Activated naive CD8-positive, alpha-beta T cell treated with anti-CD3 and anti-CD28 coated beads for 36 hours (primary cell): ENCODE measurements at places on chromosomes 2 and 18. TPM values are rescaled to one million over a fixed set of nuclear protein-coding genes. Genes with fewer than 3 reads are reported as not detected.

- DNase-seq = no peak
These were observed 105.0 kb downstream of the SH3BP4 start for GRCh38 chr2:235056768-235057167.

GRCh38 chr18:61732854-61733253, 160.0 kb downstream of the RNF152 start:
- DNase-seq = no peak

DNA sequence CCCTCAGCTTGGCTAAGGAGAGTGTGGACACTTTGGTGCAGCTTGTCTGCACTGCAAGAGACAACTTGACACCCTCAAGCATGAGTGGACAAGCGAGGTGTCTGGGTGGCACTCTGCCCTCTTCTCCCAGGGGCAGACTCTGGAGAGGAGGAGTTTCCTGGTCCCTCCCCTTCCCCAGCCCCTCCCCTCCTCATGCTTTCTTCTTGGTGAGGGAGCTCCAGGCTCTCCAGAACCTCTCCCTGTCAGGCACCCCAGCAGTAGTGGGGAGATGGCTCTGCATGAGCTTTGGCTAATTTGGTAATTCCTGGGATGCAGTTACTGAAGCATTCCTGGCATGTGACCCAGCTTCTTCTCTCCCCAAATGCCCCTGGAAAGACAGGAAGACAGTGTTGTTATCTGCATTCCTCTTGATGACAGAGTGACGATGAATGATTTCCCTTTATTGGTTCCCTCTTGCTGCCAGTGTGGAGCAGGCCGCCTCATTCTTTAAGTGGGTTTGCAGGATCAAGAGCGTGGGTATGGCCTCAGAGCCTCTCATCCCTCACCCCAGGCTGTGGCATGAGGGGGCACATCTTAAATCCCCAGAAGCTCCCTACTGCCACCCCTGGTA, 89.2 kb downstream of the STPG4 start:
- no peak for DNase-seq

DNA sequence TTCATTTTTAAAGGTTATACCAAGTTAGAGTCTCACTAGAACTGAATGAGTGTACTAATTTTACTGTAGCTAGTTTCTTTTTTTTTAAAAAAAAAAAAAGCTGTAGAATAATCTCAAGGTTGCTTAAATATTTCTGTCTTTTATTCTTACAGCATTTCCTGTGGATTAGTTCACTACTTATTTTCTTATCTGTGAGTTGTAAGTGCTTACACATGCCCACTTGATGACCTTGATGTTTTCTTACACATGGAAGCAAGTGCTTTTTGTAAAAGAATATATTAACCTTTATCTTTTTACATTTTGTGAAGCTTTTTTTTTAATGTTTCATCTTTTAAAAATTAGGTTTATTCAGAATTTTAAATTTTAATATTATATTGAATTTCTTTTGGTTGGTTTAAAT, 57.8 kb downstream of the MSH2 start:
- no peak for DNase-seq

- DNase-seq = no peak
These were observed 267.9 kb upstream of the TNP1 start for GRCh38 chr2:217127744-217128143.

DNA sequence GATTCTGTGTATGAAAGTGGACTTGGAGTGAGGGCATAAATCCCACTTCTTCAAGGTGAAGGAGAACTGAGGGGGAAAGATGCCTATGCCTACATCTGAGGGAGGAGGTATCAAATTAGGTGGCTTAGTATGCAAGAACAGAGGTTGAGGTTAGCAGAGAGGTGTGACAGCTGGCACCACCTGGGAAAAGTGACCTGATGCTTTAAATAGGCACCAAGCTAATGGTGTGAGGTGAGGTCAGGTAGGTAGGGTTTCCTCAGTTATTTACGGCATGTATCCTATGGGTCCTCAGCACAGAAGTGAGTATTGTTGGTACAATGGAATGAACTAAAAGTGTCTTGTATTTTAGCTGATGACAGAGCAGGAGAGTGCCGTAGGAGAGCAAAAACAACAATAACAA, 367.1 kb downstream of the CLIP4 start:
- DNase-seq = no peak

GRCh38 chr2:160736148-160737028, 242.8 kb upstream of the RBMS1 start:
- DNase-seq = no peak

DNA sequence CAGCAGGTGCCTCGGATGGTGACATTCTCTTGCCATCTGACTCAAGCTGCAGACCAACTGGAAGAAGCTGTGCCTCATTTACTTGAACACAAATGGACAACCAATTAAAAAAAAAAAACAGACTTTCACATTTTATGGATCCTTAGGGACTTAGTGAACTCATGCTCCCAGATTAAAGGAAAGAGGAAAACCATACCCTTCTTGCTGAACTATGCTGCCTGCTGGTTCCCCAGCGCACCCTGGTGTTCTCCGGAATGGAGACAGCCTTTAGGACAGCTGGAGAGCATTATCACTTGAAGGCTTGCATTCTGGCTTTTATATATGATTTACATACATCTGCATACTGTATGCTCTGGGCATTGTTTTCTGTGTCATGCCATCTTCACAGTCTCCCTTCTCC, 370.7 kb downstream of the SLC4A3 start:
- no peak for DNase-seq

- DNase-seq = no peak
These were observed 17.3 kb upstream of the MARCHF4 start for GRCh38 chr2:216389570-216389969.

GRCh38 chr2:164952057-164952702, 3.1 kb downstream of the SLC38A11 start:
- DNase-seq = no peak

DNA sequence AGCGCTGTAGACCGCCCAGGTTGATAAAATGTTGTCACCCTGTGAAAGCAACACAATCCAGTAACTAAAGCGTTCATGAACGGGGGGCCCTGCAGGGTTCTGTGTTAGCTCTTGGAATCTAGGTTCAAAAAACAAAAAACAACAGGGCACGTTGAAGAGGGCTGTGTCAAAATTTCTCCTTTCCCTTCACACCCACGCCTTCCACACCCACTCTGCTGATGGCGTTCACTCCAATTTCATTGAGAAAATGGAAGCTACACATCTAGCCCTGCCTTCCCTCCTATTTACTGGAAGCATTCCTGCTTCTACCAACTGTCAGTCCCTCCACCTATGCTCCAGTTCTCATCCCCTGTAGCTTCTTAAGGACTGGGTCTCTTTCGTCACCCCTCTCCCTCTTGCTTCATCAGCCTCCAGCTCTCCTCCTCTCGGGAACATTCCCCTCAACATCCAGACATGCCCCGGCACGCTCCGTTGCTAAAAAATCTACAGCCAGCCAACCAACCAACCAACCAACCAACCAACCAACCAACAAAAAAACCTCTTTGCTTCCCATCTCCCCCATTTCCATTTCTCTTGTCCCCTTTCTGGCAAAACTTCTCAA, 98.4 kb upstream of the SP3 start:
- no peak for DNase-seq

DNA sequence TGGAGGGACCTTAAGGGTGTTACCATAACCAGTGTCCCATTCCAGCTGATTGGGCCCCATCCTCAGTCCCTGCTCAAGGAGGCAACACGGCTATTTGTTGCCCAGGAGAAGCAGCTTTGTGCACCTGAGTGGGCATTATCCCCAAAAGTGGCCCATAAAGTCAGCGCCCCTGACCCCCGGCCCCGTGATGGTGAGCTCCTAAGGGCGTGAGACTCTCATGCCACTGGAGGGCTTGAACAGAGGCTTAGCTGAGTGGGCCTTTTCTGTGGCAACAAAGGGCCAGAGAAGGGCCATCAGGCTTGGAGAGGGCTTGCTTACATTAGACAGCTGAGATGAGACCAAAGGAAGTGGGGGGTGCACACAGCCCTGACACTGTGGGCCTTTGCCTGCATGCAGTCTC, 99.2 kb upstream of the RAB6C start:
- no peak for DNase-seq

DNA sequence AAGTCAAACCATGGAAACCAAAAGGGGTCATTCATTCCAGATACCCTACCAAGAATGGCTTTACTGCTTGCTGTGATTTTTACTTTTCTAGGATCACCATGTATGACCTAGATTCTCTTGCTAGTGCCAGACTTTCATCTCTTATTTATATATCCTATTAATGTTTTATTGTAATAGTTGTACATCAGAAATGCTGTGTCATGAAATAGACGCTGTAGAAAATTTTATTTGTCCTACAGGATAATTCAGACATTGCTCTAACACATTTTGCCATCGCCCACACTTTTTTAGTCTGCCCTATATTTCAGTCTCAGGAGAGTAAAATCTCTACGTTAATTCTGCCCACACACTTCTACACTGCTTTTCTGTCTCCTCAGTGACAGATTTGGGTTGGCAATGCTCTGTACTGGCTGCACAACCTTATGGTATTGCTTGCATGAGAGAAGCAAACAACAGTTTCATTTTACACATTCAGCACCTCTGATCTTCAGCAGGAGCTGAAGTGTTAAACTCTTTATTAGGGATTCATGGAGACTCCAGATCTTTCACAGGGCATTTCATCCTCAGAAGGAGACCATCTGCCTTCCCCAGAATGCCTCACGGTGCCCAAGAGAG, 871.8 kb upstream of the CHAC2 start:
- DNase-seq = no peak

DNA sequence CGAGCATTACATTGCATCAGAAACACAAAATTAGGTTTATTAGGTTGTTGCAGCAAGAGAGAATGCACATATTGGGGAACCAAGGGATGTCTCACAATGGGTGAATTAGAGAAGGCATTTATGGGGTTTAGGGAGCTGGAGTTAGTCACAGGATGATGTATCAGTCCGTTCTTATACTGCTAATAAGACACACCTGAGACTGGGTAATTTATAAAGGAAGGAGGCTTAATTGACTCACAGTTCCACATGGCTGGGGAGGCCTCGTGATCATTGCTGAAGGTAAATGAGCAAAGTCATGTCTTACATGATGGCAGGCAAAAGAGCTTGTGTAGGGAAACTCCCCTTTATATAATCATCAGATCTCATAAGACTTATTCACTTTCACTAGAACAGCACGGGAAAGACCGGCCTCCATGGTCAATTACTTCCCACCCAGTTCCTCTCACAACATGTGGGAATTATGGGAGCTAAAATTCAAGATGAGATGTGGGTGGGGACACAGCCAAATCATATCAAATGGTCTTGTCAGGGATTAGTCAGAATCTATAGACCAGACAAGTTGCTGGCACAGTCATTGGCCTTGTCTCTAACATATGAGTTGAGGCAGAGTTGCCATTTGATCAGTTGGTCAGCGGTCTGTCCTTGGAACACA, 61.9 kb upstream of the RBMS1 start:
- no peak for DNase-seq

- DNase-seq = no peak
These were observed 96.5 kb upstream of the PIEZO2 start for GRCh38 chr18:11245879-11246278.

- DNase-seq = no peak
These were observed 145.9 kb downstream of the COPS8 start for GRCh38 chr2:237231593-237231992.

- no peak for DNase-seq
These were observed 2.4 kb downstream of the RAB17 start for GRCh38 chr2:237588044-237588696.

ZNF892 gene
- total RNA-seq = 3.1 TPM

SKA1 gene
- total RNA-seq = 38.8 TPM

PAIP2B gene
- total RNA-seq = 2.4 TPM

GYPC gene
- 179 TPM for total RNA-seq

OSBPL6 gene
- total RNA-seq = 3.7 TPM

NT5DC4 gene
- not detected for total RNA-seq

MYO7B gene
- total RNA-seq = 0.62 TPM
